ENCODE measurements at places on chromosomes 6 and 20.
A peak's percentile ranks its signal among the peaks of the same experiment; 100 is the strongest.

GRCh38 chr6:122063761-122064160, 335.7 kb upstream of the HSF2 start:
- DNase-seq = no peak

DNA sequence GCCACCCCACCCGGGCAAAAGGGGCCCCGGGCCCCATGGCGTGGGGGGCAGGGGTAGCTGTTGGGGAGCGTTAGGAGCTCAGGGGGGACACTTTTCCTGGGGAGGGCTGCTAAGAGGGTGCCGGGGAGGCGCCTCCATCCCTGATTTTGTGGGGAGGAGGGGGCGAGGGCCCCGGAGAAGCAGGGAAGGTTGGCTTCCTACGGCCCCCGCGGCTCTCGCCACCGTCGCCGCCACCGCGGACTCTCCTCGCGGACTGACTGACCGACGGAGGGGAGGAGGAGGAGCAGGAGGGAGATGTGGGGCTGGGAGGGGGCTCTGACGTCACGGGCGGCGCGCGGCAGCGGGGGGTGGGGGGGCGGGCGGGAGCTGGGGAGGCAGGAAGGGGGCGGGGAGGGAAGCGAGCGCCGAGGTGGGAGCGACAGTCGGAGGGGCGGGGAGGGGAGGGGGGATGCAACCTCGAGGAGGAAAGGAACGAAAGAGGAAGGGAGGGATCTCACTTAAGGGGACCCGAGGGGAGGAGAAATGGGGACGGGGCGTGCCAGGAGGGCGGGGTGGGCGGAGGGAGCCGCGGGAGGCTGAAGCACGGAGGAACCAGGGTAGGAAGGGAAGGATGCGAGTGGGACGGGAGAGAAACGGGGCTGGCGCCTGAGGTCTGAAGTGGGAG, 5.1 kb downstream of the GABBR1 start:
- peak; percentile 62 for DNase-seq

GRCh38 chr6:125224231-125224861, 70.8 kb downstream of the TPD52L1 start:
- no peak for DNase-seq

DNA sequence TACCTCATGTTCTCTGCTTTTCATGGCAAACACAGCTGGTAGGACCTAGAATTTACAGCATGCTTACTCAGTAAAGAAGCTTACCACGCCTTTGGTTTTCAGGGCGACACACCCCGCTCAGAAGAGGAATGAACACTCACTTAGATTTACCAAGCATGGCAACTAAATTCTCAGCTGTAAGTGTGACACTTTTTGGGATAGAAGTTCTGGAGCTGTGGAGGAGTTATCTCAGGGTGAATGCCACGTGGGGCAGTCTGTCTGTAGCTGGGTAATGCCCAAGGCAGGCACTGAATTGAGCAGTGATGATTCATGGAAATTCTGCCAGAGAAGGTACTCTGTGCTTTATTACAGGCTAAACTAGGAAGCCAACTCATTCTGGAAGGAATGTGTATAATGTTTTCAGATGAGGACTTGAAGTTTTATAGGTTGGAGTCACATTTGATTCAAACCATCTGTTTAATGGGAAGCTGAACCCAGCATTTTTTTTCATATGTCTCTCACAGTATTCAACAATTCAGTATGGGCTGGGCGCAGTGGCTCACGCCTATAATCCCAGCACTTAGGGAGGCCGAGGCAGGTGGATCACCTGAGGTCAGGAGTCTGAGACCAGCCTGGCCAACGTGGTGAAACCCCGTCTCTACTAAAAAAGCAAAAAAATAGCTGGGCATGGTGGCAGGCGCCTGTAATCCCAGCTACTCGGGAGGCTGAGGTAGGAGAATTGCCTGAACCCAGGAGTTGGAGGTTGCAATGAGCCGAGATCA, 3.5 kb upstream of the PRIM2 start:
- DNase-seq = no peak

GRCh38 chr6:98526465-98526864, 307.9 kb upstream of the POU3F2 start:
- DNase-seq = no peak

- DNase-seq = no peak
These were observed 42.3 kb downstream of the CHMP4B start for GRCh38 chr20:33853507-33853813.

- DNase-seq = no peak
These were observed 115.7 kb downstream of the MBOAT1 start for GRCh38 chr6:20096536-20096935.
